ENCODE measurements at places on chromosomes 6 and 20.
A peak's percentile ranks its signal among the peaks of the same experiment; 100 is the strongest.

DNA sequence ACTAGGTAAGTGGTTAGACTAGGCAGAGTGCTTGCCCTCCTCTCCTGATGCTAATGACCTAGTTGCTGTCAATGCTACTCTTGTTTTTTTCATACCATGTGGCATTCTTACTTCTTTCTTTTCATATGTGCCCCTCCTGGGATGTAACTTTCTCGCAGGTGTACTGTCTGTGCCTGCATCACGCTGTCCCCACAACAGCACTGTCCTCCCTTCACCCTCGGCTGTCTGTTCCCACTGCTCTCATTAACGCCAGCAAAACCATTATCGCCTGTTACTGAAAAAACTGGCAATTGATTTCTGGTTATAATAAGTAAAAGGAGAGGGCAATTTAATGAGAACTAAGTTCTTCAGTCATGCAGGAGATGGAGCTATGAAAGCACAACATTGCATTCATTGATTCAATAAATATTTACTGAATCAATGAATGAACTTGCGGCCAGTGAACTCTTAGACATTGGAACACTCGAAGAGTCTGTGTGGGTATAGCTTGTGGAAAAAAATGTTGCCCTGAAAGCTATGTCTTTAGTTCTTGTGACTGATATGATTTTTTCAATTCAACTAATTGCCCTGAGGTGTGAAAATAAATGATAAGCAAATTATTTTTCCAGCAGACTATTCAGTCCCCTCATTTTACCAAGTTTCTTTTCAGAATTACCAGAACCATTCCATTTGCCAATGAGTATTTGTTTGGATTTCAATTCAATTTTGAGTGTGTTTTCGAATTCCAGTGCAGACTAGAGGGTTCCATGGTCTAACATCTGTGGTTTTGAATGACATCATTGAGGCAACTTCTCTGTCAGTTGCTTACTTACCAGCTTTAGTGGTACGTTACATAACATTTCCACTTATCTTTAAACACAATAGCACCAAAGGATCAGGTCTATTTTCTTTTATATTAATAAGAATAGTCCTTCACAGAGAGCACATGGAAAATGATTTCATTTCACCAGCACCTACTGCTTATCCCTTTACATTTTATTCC is 2.1 kb downstream of the SLC17A4 start:
- DNase-seq = no peak

DNA sequence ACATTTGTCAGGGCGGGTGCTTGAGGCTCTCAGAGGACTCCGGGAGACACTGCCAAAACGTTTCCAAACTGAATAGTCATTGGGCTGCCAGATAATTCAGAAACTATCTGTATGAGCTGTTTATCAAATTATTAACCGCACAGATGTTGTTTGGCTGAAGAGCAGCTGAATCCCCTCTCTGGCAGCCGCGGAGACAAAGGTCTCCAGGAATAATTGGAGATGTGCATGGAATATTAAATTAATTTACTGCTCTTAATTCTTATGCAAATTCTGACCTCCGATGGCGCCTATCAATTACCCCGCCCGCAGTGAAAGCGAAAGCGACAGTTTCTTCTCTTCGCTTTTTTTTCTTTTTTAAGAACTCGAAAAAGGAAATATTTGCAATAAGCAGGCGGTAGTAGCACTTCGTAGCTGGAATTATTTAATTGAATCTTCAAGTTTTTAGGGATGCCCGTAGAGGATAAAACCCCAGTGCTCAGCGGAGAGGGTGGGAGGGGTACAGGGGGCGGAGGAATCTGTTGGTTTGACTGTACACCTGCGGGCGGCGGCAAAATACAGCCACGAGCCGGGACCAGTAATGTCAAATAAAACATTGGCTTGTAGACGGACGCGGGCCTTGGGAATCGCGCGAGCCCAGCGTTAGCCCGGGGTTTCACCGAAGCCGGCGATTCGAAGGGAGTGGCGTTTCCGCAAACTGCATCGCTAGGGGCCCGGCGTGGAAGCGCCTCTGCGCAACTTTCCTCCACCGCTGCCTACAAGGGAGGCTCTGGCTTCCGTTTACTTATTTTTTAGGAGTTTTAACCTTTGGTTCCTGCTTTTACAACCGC is 6.2 kb downstream of the LINC00237 start:
- DNase-seq = peak; percentile 22

GRCh38 chr6:34385793-34386195 is 6.7 kb downstream of the NUDT3 start:
- DNase-seq = no peak

- DNase-seq = no peak
Observed at GRCh38 chr6:13384506-13384905, 56.2 kb upstream of the TBC1D7 start.

DNA sequence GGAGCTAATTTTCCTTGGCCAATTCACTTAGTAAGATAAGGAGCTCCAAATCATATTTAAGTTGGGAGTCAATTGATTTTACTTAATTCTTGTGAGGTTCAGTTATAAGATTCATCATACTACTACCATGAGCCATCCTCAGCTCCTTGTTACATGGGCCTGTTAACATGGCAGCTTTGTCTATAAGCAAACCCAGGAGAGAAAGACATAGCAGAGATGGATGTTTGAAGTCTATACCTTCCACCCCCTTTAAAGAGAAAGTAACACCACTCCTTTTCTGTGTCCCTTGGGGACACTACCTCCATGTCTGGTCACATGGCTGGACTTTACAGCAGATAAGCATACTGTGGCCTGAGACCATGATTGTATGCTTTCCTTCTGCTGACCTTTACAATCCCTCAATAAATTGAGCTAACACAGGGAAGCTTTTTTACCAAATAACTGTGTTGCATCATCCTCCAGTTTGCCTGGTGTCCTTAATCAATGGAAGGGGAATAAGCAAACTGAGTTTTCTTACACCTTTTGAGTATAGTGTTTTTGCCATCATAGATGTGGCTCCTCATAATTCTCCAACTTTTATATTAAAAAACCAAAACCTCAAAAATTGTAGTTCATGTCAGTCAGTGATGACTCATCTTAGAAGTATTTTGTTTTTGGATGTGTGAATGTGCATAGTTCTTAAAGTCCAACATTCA is 9.8 kb upstream of the ZNFX1 start:
- no peak for DNase-seq

GRCh38 chr6:133218852-133219251 is 22.3 kb upstream of the EYA4 start:
- no peak for DNase-seq

GRCh38 chr6:156953479-156954146 is 176.4 kb downstream of the ARID1B start:
- peak; percentile 23 for DNase-seq

- DNase-seq = no peak
Observed at GRCh38 chr6:157090736-157091135, 232.6 kb downstream of the TMEM242 start.

DNA sequence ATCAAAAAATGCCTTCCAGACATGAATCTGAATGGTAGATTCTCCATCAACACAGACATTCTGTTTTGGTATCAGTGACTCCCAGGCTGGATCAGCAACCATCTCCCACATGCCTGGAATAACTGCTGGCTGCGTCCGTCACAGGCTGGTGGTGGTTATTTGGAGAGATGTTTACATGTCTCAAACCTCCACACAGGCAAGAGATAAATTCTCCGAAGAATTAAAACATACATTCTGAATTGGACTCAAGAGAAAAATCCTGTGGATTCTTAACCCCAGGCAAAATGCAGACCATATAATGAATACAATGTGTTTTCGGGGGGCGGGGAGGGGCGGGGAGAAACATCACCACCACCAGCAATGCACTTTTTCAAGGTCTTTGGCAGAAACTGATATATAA is 108.2 kb downstream of the THBS2 start:
- no peak for DNase-seq

GRCh38 chr6:11925805-11926204 is 86.3 kb upstream of the HIVEP1 start:
- no peak for DNase-seq

DNA sequence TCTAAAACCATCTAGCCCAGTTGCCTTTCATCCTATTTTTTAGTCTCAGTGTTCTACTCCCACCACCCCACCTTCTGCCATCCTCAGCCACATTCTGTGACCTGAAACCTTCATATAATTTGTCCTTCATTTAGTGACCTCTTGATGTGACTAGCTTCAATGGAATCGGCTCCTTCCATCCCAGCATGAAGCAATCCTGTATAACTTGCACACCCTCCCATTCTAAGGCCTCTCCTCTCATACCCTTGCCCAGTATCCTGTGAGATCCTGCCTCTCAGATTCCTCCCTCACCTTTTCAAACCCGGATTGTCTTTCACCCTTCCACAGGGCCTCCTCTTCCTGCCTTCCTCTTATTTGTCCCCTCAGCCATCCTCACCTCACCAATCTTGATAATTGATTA is 3.1 kb downstream of the ZNF76 start:
- DNase-seq = no peak
